ENCODE measurements at places on chromosomes 4 and X.

DNA sequence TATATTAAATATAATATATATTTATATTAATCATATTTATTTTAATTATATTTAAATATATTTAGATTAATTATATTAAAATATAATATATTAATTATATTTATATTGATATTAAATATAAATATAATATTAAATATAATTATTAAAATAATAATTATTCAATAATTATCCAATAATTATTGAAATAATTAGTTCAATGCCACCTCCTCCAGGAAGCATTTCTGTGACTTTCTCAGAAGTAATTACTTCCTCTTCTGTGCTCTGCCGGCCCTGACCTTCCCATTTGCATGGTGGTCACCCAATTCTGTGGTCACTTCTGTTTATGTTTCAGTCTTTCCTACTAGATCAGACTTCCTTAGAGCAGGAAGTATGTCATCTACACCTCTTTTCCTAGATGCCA lies 45.8 kb downstream of the EVC2 start:
- no peak overlapping the region for H3K27ac ChIP-seq
- no peaks in the 10 kb centered on the region for H3K27me3 ChIP-seq
- H3K4me3 ChIP-seq: no peak overlapping the region
- peaks cover 33% of the 10 kb centered on the region for H3K36me3 ChIP-seq
- DNase-seq: no peak
- H3K4me1 ChIP-seq: no peaks in the 10 kb centered on the region

DNA sequence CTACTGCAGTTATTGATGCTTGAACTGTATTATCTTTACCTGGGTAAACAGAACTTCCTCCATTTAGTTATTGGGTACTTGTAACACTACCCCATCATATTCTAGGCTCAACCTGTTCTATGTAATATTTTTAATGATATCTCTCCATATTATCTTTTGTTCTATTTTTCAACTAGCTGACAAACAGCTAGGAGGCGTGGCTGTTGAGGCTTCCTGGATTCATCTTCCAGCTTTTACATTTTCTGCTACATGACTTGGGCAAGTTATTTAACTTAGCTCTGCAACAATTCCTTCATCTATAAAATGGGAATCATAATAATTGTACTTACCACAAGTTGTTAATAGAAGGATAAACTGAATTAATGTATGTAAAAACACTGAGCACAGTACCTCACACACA lies 349.3 kb downstream of the PTTG2 start:
- H3K4me1 ChIP-seq: no peaks in the 10 kb centered on the region
- H3K27me3 ChIP-seq: no peaks in the 10 kb centered on the region
- no peaks in the 10 kb centered on the region for H3K36me3 ChIP-seq
- no peak overlapping the region for H3K27ac ChIP-seq
- no peak overlapping the region for H3K4me3 ChIP-seq

DNA sequence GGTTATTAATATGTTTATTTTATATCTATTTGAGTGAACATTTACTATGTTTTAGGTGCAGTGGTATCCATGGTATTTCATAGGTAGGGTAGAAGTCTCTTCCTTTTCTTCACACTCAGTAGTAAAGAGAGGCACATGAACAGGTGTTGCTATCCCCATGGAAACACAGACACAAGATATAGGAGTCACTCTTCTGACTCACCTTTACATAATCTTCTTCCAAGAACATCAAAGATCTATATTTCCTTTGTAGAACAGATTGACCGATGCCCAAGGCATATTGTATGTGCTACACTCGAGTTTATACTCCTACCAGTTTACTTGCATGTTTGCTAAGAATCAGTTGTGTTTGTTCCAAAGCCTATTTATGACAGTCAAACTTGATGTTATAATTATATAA lies 1997.4 kb downstream of the C4orf33 start:
- H3K27me3 ChIP-seq: no peaks in the 10 kb centered on the region
- no peak overlapping the region for H3K27ac ChIP-seq
- H3K36me3 ChIP-seq: no peaks in the 10 kb centered on the region
- no peaks in the 10 kb centered on the region for H3K4me1 ChIP-seq

GRCh38 chr4:1792832-1793495 lies at the start of gene FGFR3:
TSS of gene FGFR3 (plus strand) at chr4:1793293. CDS start at chr4:1793935, 642 bp downstream.
- peaks cover 12% of the 10 kb centered on the region for H3K27me3 ChIP-seq
- H3K36me3 ChIP-seq: no peaks in the 10 kb centered on the region
- H3K4me3 ChIP-seq: peak within 1 kb of the TSS; percentile 67
- peaks cover 30% of the 10 kb centered on the region for H3K4me1 ChIP-seq

DNA sequence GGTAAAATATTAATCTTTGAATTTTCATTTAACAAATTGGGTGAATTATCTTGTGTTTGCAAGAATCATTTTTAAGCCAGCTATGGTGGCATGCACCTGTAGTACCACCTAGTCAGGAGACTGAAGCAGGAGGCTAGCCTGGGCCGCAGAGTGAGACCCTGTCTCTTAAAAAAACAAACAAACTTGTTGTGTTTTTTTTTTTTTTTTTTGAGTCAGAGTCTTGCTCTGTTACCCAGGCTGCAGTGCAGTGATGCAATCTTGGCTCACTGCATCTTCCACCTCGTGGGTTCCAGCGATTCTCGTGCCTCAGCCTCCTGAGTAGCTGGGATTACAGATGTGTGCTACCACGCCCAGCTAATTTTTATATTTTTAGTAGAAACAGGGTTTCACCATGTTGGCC lies 2.2 kb downstream of the TXLNG start:
- H3K27me3 ChIP-seq: no peaks in the 10 kb centered on the region
- peaks cover 26% of the 10 kb centered on the region for H3K4me1 ChIP-seq
- H3K36me3 ChIP-seq: no peaks in the 10 kb centered on the region
- H3K27ac ChIP-seq: no peak overlapping the region
- no peak for DNase-seq

GRCh38 chr4:108786351-108786750 lies 23.5 kb upstream of the ETNPPL start:
- no peaks in the 10 kb centered on the region for H3K4me1 ChIP-seq
- no peak overlapping the region for H3K27ac ChIP-seq
- H3K36me3 ChIP-seq: no peaks in the 10 kb centered on the region
- H3K4me3 ChIP-seq: no peak overlapping the region
- DNase-seq: peak; percentile 64

- H3K27ac ChIP-seq: peak overlapping the region; percentile 1
- DNase-seq: no peak
- peaks cover 15% of the 10 kb centered on the region for H3K4me1 ChIP-seq
These were observed 36.4 kb downstream of the PCDH7 start for GRCh38 chr4:30756553-30756952.

GRCh38 chrX:139106069-139106468 lies 394.6 kb upstream of the FGF13 start:
- no peak for DNase-seq
- no peak overlapping the region for H3K4me3 ChIP-seq
- no peaks in the 10 kb centered on the region for H3K4me1 ChIP-seq
- no peaks in the 10 kb centered on the region for H3K27me3 ChIP-seq

DNA sequence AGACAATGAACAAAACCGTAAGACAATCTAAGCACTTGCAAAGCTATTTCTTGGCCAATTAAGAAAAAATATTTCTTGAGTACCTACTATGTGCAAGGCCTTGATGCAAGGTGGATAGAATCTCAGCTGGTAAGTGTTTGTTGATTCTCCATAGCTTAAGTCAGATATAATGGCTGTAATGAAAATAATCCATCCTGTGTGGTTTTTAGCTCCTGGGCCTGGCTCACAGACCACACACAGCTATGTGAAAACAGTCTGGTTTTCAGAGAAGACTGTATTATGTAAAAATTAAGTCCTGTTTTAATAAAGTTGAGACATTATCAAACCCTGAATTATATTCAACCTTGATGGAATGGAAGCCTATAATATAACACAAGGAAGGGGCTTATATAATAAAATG lies 7.8 kb upstream of the DDIT4L start:
- H3K4me3 ChIP-seq: no peak overlapping the region
- no peak for DNase-seq
- no peaks in the 10 kb centered on the region for H3K27me3 ChIP-seq
- no peaks in the 10 kb centered on the region for H3K4me1 ChIP-seq
- no peaks in the 10 kb centered on the region for H3K36me3 ChIP-seq
- H3K27ac ChIP-seq: no peak overlapping the region

DNA sequence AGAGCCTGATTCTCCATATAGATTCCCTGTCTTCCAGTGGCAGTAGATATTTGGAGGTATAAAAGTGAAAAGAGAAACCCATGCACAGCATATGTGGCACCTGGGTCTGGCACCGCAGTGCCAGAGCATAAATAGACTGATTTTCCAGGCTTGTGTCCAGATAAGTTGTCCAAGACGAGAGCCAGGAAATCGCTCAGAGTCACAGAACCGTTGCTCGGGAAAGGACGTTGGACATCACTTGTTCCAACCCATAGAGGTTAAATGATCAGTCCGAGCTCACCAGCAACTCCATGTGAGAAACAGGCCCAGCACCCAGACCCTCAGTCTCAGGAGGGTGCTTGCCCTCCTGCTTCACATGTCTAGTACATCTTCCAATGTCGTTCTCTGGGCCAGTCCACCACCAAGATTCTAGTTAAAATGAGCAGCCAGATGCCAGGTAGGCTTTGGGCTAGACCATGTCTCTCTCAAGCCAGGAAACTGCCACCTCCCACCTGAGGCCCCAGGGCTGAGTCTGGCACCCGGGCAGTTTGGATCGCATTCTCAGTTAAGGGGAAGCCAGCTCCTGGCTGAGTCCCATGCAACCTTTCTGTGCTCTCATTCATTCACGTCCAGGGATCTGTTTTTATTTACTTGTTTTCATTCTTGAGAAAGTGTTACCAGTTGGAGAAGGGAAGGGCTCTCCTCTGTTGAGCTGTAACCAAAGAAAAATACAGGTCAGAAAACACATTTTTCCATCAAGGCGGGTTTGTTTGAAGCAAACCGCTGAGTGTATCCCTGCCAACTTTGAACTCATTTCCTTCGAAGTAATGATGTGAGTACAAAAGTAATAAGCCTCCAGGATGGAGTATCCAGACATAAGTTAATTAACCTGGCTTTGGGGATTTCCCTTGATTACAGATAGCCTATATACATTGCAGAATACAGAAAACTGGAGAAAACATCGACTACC lies 91.7 kb downstream of the PHOX2B start:
- H3K27ac ChIP-seq: no peak overlapping the region
- H3K27me3 ChIP-seq: no peaks in the 10 kb centered on the region
- no peak for DNase-seq
- no peak overlapping the region for H3K4me3 ChIP-seq

DNA sequence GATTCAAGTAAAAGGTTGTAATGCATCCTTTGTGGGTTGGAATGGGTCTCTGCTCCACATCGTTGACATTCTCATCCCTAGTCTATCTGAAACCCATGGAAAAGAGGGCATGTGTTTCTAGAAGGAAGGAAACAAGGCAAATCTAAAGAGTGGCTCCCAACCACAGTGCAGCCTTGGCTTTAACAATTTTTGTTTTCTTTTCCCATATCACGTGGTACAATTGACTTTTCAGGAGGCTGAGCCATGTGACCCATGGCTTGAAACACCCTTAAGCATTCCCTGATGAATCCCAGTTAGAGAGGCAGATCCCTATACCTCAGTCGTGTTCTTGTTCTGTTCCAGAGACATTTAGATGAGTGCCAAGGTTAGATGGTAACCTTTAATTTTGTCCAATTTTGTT lies 12.8 kb downstream of the DCUN1D4 start:
- peaks cover 84% of the 10 kb centered on the region for H3K4me1 ChIP-seq
- H3K27ac ChIP-seq: no peak overlapping the region
- DNase-seq: peak; percentile 21
- no peaks in the 10 kb centered on the region for H3K36me3 ChIP-seq
- H3K27me3 ChIP-seq: no peaks in the 10 kb centered on the region

- no peaks in the 10 kb centered on the region for H3K27me3 ChIP-seq
- H3K27ac ChIP-seq: no peak overlapping the region
- H3K36me3 ChIP-seq: no peaks in the 10 kb centered on the region
- no peak for DNase-seq
- no peak overlapping the region for H3K4me3 ChIP-seq
- H3K4me1 ChIP-seq: peaks cover 14% of the 10 kb centered on the region
These were observed 2.8 kb upstream of the MAMLD1 start for GRCh38 chrX:150360331-150360730.

DNA sequence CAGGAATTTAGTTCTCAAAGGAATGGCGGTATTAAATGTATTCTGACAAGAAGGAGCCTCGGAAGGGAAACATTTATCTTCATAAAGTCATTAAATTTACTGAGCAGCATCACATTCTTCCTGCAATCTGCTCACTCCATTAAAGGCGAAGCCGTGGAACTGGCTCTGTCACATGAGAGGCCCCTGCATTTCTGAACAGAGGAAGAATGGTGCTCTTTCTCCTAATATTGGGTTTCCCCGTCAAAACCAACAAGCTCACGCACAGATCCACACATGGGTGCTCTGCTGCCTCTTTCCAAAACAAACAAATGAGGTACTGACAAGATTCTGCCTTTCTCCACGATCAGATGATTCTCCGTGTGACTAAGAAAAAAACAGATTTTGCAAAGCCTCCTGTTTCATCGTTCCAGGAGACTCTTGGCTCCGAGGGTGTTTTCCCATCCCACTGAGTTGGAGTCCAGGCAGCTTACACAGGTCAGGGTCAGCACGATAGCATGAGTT lies 191.2 kb downstream of the IDS start:
- no peak for DNase-seq
- no peak overlapping the region for H3K4me3 ChIP-seq
- no peaks in the 10 kb centered on the region for H3K36me3 ChIP-seq
- H3K4me1 ChIP-seq: peaks cover 4% of the 10 kb centered on the region
- H3K27me3 ChIP-seq: no peaks in the 10 kb centered on the region

GRCh38 chr4:87345139-87345538 lies 22.5 kb upstream of the HSD17B13 start:
- H3K4me3 ChIP-seq: no peak overlapping the region
- no peak overlapping the region for H3K27ac ChIP-seq
- no peaks in the 10 kb centered on the region for H3K27me3 ChIP-seq
- peaks cover 27% of the 10 kb centered on the region for H3K36me3 ChIP-seq
- DNase-seq: no peak

DNA sequence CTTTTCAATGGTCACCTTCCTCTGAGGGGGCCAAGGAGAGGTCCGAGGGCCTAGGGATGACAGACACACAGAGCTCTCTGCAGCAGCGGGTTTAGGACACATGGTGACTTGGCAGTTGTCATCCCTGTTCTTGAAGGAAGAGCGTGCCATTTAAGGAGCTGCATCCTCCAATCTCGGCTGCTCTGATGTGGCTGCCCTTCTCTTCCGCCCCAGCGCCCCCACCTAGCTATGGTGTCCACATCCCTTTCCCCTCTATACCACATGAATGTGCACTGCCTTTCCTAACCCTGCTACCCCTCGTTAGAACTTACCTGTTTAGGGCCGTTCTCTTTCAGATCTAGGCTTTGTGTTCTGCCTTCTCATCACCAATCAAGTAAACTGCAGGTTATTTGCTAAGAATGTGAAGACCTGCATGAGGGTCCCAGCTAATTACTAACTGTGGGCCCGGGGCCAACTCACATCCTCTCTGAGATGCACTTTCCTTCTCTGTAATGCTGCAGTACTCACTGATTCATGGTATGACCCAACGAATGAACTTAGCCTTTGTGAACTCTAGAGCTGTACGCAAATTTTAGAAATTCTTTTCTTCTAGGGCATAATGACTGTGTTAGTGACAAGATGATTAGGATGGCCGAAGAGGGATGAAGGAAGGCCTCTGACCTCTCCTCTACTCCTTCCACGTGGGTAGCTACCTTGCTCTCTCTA lies 38.2 kb downstream of the CHST7 start:
- no peaks in the 10 kb centered on the region for H3K27me3 ChIP-seq
- no peak overlapping the region for H3K4me3 ChIP-seq
- H3K36me3 ChIP-seq: no peaks in the 10 kb centered on the region
- no peaks in the 10 kb centered on the region for H3K4me1 ChIP-seq
- H3K27ac ChIP-seq: no peak overlapping the region
- DNase-seq: no peak
